AG10803 (cell line): ENCODE measurements at places on chromosomes 1 and 21.

DNA sequence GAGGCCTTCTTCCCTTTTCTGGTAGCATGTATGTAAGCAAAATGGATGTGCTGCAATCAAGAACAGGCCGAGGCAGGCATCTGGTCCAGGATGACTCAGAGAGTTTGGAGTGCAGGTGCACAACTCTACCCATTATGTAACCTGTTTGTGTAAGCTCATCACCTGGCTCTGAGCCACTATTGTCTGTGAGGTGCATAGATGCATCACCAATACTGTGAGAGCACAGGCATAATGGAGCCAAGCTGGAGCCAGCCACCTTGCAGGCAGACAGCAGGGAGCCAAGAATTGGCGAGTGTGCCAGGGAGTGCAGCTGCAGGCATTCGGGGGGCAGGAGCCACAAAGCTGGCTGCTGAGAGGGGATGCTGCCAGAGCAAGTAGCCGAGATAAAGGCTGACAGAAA lies 549.9 kb upstream of the RGS18 start:
- DNase-seq, result no peak

DNA sequence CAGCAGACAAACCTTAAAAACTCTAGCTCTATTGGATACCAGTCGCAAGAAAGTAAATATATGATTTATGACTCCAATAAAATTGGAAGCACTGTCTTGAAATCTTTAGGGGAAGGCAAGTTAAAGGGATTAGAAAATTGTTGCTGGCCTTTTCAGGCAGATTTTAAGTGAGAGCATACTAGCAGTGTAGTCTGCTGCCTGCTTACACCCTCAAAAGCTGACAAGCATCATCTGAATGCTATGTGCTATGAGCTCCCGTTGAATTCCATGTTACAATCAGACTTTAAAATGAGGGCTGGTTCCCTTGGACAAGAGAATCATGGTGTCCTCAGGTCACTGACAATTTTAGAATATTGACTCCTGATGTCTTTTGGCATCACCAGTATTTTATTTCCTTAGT lies 271.1 kb upstream of the C1orf105 start:
- DNase-seq, result peak; percentile 45

DNA sequence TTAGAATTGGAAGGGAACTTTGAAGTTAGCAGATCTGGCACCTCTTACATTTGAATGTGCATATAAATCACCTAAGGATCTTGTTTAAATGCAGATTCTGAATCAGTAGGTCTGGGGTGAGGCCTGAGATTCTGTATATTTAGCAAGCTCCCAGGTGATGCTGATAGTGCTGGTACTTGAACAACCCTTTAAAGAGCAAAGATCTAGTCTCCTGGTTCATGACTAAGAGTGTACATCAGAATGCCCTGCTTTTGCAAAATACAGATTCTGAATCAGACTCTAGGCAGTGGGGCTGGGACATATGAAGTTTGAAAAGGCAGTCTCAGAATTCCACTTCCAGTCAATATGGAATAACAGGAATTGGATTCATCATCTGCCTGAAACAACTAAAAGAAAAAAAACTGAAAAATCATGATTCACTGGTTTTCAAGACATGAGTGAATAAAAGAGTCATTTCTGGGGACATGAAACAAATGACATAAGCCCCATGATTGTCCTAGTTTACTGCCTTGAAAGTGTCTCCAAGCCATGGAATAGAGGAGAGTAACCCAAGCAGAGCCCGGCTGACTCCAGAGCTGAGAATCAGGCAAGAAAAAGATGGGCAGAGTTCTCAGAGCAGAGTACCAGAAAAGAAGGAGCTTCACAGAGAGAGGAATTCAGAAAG lies 149.6 kb upstream of the SGIP1 start:
- no peak for DNase-seq

DNA sequence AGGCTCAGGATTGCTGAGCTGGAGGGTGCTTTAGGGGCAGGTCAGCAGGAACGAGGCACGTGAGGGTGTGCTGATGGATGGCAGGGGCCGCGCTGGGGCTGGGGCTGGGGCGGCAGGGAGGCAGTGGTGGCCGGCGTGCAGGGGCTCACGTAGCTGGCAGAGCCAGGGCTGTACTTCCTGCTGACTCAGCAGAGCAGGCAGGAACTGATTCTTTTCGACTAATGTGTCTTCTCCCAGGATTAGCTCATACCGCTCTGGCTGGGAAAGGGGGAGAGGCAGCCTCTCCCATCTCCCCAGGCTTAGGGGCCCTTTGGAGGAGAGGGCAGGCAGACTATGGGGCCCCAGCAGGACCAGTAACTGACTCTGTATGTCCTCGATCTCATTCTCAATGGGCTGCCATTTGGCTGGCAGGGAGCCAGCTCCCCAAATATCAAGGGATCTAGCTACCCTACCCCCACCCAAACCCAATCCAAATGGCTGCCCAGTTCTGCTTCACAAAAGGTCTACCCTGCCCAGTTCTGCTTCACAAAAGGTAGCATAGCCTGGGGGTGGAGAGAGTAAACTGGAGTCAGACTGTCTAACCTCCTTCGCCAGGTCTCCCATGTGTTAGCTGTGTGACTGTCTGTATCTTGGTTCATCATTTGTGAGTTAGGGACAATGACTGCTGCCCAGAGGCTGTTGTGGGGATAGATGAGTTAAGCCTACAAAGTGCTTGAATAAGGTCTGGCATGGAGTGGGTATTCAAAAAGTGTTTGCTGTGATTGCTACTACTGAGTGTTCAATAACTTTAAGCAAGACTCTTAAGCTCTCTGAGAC lies 100.1 kb upstream of the SLC2A1 start:
- DNase-seq, result peak; percentile 55

DNA sequence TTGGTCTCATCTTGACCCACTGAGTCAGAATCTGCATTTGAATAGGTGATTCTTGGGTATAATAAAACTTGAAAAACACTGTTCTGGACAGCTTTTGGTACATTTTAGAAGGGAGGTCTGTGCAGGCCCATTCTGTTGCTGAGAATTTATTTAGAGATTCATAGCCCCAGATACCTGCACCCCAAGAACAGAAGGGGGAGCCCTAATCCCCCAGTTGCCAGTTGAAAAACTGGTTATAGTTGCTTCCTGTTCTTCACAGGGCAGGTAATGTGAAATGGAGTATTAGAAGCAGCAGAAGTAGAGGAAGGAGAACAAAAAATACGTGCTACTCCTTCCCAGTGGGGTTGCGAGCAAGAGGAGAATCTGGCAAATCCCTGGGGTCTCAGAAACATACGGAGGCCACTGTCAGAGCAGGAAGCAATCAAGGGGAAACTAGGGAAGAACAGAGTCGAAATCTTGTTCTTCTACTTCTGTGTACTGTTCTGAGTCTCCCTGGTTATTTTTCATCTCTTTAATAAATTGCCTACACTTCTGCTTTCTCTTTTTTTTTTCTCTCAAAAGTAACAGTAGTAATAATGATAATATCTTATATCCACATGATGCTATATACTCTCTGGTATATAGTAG lies 4.6 kb upstream of the CLCA2 start:
- DNase-seq, result peak; percentile 25

GRCh38 chr21:33123374-33124123 lies 53.6 kb downstream of the OLIG1 start:
- DNase-seq, result no peak

GRCh38 chr1:26913389-26913753 lies 404 bp downstream of the NR0B2 start:
- no peak for DNase-seq

DNA sequence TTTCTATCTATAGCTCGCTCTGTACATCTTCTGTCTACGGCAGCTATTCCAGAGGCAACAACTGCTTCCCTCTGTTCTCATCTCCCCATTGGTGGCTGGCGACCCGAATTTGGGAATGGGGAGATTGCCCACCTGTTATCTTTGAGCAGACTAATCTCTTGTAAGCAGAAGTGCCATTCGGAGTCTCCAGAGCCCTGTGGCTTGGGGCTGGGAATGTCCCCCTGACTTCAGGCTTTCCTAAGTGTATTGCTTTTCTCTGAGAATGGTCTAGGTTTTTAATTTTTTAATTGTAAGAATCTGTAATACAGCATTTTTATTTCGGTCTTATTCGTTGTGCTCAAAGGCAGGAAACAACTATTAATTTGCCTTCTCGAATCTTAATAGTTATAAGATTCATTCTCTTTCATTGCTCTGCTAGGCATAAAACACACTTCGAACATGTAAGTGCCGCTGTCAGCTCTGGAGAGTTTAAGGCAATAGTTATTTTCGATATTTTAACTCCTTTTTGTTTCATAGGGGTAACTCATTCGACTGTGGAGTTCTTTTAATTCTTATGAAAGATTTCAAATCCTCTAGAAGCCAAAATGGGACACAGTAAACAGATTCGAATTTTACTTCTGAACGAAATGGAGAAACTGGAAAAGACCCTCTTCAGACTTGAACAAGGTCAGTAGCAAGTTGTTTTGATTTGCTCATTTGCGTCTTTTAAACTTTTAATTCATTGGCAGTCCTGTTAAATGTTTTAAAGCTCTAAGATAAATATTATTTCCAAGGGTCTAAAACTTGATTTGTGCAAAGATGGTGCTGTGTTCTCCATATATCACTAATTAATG lies 514 bp downstream of the AGL start:
- DNase-seq, result peak; percentile 4

DNA sequence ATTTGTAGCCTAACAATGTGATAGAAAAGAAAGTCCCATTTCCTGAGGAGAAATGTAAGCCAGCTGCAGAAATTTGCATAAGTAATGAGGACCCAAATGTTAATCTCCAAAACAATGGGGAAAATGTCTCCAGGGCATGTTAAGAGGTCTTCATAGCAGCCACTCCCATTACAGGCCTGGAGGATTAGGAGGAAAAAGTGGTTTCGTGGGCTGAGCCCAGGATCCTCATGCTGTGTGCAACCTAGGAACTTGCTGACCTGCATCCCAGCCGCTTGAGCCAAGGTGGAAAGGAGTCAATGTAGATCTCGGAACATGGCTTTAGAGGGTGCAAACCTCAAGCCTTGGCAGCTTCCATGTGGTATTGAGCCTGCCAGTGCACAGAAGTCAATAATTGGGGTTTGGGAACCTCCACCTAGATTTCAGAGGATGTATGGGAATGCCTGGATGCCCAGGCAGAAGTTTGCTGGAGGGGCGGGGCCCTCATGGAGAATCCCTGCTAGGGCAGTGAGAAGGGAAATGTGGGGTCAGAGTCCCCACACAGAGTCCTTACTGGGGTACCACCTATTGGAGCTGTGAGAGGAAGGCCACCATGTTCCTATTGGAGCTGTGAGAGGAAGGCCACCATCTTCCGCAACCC lies 14.2 kb upstream of the F13B start:
- no peak for DNase-seq

GRCh38 chr1:37038227-37039093 lies 4.1 kb upstream of the GRIK3 start:
- DNase-seq, result peak; percentile 1

DNA sequence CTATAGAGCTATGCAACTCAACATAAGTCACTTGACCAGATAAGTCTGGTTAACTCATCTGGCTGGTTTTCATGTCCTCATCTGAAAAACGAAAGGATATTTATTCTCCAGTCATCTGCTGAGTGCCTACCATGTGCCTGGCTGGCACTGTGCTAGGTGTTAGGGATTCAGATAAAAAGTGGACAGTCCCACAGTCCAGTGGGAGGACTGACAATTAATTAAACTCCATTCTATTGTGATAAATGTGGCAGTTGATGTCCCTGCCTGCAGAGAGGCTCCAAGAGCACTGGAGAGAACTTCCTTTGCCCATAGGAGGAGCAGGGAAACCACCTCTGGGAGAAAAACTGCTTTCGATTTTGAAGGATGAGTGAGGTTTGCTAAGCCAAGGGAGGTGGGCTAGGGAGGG lies 5.4 kb downstream of the NUAK2 start:
- no peak for DNase-seq

GRCh38 chr1:229410370-229410691 lies 23.6 kb downstream of the ACTA1 start:
- DNase-seq, result no peak

DNA sequence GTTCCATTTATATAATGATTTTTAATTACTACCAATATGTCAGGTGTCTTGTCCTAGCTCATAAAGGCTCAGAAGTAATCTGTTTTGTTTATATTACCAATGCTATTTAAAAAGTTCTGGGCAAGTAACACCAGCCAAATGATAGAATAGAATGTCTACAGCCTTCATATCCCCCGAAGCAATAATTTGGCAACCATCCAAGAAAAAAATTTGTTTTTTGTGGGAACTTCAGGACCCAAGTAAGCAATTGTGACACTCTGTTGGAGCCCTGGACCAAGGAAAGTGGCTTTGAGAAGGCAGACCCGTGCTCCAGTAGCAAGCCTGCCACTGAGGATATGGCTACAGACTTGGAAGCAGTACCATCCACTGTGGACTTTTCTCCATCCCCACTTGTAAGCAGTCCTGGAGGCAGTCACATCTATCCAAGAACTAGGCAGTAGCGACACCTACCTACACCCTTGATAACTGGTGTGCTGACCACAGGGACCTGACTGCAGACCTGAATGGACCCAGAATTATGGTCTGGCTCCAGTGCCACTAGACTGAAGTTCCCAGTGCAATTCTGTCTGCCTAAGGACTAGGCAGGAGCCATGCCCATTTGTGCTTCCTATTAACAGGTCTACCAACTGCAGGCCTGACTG lies 870.7 kb upstream of the ADGRL2 start:
- no peak for DNase-seq

DNA sequence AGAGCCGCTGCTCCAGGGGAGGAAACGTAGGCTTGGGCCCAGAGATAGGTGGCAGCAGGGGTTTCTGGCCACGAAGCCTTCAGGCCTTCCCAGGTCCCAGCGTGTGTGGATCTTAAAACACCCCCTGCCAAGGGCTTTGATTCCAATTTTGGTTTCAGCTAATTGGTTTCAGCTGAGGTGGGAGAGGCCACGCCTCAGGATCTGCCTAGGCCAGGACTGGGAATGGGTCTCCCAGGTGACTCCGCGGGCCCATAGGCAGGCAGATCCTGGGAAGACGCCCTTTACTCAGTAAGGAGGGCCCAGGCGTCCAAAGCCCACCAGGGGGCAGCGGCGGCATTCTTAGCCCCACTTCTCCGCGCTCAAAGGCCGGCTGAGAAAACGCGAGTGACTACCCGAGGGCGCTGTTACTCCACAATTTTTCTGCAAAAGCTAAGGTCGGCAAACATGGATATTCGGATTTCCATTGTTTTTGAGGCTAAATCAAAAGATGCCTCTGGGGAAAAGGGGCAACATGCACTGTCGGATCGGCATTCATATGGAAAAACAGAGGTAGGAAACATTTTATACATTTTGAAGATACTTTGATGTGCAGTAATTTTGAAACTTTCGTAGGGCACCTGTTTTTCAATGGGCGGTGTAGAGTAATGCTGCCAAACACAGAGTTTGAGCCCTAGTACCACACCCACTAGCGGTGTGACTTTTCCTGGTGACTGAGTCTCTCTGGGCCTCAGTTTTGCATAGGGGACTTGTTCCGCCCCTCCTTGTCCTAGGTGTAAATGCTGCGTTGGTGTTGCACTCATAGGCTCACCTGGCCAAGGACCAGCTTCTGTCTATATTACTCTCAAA lies 31.8 kb upstream of the BCL10 start:
- DNase-seq, result peak; percentile 83

DNA sequence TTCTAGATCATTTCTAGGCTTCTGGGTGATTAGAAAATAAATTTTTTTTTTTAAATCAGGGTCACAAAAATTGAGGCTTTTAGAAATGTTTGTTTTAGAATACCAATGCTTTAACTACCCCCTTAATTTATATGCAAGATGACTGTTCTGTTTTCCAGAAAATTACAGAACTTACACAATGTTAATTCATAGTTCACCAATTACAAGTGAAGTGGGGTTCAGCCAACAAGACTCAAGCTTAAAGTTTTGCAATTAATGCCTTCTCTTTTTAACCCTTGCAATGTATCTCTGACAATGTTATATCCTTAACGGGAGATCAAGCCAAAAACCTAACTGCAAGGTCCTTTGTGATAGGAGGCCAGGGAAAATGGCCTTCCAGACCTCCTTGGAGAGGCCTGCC lies 5.6 kb downstream of the PRELP start:
- DNase-seq, result peak; percentile 50

GRCh38 chr1:10631811-10632593 lies 157.3 kb downstream of the PEX14 start:
- DNase-seq, result no peak
